Activated T-helper 1 cell treated with anti-CD3 and anti-CD28 coated beads, Interleukin-2, amount 50 U/mL, for 16 hours (primary cell): ENCODE measurements at places on chromosomes 12 and 14.

GRCh38 chr12:4330203-4330602 is 9.2 kb downstream of the TIGAR start:
- DNase-seq = no peak

- DNase-seq = no peak
Measured at GRCh38 chr14:91048265-91048664, 12.2 kb downstream of the RPS6KA5 start.

DNA sequence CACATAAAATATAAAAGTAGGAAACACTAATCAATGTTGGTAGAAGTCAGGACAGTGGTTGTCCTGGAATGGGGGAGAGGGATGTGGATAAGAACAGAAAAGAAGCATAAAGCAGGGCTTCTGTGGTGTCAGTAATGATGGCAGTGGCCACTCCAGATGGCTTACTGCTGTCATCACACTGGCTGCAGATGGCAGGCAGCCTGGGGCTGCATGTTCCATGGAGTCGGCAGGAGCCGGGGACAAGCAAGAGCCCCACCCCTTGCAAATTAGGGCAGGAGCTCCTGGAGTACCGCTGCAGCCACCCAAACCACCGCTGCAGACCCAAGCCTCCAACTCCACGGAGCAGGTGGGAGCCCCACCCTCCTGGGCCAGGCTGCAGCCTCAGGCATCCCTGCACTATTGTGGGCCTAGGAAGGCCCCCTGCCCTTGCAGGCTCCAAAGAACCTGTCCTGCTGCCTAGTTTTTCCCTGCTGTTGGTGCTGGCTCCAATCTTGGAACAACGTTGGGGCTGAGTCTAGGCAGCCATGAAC is 28.8 kb upstream of the SLC5A8 start:
- no peak for DNase-seq

GRCh38 chr14:105474483-105475268 is at the start of gene CRIP2:
TSS of gene CRIP2 (plus strand) at chr14:105474821. CDS start at chr14:105474863, 42 bp downstream.
- DNase-seq = no peak

- no peak for DNase-seq
Measured at GRCh38 chr12:58434726-58435125, 485.6 kb downstream of the LRIG3 start.

DNA sequence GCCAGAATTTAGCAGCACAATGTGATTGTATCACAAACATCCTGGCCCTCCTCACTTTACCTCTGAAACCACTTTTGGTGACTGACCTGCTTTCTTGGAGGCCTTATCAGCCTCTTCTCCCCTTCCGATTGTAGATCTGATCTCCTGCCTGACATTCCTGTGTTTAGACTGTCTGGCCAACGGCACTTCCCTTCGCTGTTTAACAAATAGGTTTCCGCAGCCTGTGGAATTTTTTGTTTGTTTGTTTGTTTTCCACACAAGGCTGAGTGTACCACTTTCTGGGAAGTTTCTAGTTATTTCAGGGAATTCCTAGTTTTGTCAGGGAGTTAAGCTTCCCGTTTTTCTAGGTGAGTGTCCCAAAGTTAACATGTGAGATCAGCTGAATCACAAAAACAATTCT is 65.9 kb upstream of the CDKN3 start:
- no peak for DNase-seq

GRCh38 chr14:49972823-49973222 is 79.9 kb downstream of the ARF6 start:
- peak; percentile 15 for DNase-seq

- DNase-seq = peak; percentile 35
Measured at GRCh38 chr12:69070319-69071090, 137.5 kb upstream of the CPM start.

DNA sequence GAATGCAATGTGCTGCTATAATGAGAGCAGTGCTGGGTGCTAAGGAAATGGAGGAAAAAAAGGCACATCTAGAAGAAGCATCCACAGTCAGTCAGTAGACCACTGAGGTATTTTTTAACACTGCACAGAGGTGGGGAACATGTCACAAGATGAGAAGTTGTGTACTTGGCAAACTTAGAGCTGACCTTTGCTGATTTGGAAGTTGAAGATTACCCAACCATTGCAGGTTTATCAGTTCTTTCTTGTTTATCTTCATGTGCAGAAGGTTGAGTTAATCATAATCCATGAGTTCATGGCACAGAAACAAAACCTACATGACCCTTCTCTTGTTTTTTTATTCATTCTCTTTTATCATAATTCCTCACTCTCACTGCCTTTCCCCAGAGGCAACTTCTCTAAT is 3.2 kb upstream of the PAH start:
- no peak for DNase-seq

- DNase-seq = no peak
Measured at GRCh38 chr14:68018598-68018997, 199.0 kb downstream of the RAD51B start.

DNA sequence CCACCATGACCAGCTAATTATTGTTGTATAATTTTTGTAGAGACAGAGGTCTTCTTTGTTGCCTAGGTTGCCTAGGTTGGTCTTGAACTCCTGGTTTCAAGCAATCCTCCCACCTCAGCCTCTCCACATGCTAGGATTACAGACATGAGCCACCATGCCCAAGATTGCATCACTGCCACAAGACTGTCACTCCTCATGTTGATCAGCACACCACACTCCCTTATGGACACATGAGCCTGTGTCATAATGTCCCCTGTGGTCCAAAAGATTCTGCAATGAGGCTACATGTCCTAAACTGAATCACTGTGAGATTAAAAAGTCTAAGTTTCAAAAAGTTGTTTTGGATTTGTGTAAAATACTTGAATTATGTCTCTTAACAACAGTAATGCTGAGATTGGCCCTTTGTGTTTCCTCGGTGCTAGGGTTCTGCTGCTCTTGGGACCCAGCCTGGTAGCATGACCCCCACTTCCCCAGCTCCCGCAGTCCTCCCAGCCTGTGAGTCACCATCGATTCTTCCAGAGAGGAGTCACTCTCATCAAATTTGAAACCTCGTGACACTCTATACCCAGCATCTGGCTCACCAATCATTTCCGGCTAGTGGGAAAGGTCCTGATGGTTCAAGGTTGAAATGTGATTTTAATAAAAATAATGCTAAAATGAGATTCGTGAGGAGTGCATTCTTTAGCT is 890.9 kb downstream of the VRK1 start:
- no peak for DNase-seq

DNA sequence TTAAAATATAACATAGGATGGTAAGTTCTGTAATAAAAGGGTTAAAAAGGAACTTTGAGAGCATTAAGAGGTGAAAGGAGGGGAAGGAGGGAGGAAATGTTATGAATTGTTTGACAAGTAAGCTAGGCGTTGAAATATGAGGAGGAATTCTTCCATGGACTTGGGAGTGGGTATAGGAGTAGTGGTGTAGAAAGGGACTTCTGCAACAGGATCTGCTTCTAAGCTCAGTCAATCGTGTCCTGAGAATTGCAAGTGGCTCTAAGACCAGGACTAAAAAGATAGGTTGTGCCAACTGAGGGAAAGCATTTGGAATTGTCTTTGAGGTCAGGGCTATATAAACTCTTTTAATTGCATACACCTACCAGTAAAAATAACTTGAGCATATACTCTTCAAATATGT is 74.1 kb upstream of the SLC38A2 start:
- DNase-seq = no peak

GRCh38 chr12:94163850-94164249 is 15.5 kb downstream of the PLXNC1 start:
- no peak for DNase-seq

DNA sequence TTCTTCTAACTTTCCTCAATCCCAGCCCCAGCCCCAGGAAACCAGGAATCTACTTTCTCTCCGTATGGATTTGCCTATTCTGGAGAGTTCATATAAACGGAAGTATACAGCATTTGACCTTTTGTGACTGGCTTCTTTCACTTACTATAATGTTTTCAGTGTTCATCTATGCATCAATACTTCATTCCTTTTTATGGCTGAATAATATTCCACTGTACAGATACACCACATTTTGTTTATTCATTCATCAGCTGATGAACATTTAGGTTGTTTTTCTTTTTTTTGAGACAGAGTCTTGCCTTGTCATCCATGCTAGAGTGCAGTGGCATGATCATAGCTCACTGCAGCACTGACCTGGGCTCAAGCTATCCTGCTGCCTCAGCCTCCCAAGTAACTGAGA is 3.9 kb upstream of the PLEKHG3 start:
- no peak for DNase-seq

DNA sequence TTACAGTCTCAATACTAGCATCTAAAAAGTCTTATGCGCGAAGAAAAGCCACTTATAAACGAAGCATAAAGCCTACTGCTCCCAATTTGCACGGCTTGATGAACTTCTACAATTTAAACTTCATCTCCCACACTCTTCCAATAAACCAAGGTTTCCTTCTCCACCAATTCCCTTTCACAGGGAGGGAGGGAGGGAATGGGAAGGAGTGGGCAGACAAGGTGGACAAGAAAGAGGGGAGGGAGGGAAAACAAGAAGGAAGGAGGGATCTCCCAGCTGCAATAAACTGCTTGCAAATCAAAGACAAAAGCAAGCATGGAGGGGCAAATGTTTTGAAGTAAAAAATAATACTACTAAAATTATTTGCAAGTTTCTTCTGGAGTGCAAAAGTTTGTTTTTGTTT is 64.5 kb downstream of the MED13L start:
- no peak for DNase-seq

- DNase-seq = no peak
Measured at GRCh38 chr14:60222820-60223219, 26.2 kb upstream of the PPM1A start.

DNA sequence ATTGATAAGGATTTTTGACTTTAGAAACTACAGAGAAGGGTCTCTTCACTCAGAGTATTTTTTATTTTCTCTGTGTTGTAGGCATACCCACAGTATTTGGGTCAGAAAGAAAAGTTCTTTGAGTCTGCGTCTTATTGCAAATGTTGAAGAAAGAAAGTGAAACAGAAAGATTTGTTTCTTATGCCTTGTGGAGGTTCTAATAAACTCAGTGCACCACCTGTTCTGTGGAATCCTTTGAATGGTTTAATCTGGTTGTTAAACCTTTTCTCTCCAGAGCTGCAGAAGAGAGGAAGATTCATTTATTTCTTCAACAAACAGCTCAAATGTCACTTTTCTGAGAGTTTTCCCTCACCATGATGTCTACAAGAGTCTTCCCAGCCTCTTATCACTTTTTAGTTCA is 146.6 kb upstream of the PLEKHG7 start:
- DNase-seq = no peak

DNA sequence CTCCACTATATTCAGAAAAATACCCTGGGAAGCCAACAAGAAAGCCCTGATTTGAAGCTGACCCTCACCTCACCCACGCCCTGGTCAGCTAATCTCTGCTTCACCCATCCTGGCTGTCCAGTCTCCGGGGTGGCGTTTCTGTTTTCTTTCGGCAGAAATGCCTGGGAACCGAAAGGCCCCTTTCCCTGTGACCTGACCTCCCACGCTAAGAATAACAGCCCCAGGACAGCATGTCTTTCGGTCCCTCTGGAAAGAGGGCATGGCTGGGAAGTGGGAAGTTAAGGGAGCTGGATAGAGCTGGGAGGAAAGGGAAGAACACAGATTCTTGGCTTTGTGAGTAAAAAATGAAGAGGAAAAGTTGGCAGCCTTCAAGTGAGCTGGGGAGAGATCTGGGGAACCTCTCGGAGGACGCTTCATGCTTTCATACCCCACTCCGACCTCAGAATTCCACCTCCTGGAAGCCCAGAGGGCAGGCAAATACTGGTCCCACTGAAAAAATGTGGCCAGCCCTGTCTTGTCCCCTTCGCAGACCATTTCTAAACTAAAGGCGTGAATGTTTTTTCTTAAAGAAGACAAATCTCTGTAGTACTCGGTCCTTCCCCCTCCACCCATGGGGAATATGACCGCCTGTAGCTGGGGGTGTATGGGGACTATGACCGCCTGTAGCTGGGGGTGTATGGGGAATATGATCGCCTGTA is 163.0 kb upstream of the FKBP4 start:
- no peak for DNase-seq

- no peak for DNase-seq
Measured at GRCh38 chr14:72013721-72014345, 81.6 kb downstream of the RGS6 start.

- no peak for DNase-seq
Measured at GRCh38 chr12:82866227-82866775, 179.6 kb downstream of the TMTC2 start.

DNA sequence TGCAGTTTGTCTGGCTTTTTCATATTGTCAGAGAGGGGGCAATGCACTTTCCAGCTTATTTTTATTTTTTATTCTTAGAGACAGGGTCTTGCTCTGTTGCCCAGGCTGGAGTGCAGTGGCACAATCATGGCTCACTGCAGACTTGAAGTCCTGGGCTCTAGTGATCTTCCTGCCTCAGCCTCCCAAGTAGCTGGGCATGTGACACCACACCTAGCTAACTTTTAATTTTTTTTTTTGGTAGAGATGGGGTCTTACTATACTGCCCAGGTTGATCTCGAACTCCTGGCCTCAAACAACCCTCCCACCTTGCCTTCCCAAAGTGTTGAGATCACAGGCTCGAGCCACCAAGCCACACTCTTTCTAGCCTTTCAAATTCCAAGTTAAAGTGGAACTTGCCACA is 3.9 kb upstream of the A2ML1 start:
- no peak for DNase-seq

DNA sequence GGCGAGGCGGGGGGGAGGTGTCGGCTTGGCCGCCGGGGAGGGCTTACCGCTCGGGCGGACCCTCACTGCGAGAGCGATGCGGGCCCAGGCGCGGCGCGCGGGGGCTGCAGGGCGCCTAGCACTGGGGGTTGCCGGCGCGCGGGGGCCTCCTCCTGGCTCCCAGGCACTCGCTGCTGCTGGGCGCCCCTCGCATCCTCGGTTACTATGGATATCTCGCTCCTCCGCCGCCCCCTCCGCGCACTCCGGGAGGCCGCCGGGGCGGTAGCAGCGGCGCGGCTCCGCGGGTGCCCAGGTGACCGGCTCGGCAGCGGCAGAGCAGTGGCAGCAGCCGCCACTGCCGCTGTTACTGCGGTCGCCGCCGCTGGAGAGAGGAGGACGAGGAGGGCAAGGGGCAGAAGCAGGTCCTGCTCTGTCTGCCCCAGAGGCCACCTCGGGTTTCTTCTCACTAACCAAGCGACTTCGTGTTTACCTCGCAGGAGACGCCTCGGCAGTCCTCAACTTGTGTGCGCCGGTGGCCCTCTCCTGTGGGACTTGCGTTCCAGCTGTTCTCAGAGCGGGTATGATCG is 250.1 kb downstream of the APAF1 start:
- DNase-seq = no peak

DNA sequence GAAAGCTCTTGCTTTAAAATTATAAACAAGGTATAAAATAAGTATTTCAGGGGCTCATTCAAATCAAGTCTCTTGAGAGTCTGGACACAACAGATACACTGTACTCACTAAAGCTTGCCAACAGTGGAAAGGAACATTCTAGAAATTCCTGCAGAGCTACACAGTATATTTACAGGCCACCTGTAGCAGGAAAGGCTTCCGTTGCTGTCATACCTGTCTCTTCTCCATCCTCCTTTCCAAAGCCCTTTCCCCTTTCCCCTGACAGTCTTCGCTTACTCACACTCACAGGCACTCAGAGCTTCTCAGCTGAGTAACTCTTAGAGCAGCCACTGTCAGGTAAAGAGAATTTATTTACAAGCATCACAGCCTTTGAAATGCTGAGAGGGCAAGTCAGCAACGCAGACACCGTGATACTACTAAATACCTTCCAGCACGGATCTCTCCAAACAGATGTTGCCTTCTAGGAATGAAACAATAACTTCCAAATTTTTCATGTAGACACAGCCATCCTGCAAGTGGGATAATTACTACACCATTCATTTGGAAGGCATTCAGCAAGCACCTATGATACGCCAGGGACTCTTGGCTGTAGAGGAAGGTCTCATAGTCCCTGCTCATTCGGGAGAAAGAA is 167.9 kb downstream of the FOXN3 start:
- no peak for DNase-seq

- DNase-seq = no peak
Measured at GRCh38 chr12:128819293-128820144, 4.2 kb downstream of the SLC15A4 start.
